NCI-H345 (cell line): ENCODE measurements at places on chromosomes 4 and X.

- DNase-seq, result no peak
Measured at GRCh38 chrX:133171962-133172708, 46.0 kb downstream of the TFDP3 start.

- no peak for DNase-seq
Measured at GRCh38 chrX:150774798-150775568, 81.8 kb downstream of the MTMR1 start.

GRCh38 chr4:110196871-110197528 lies 1.4 kb downstream of the ELOVL6 start:
- peak; percentile 46 for DNase-seq

GRCh38 chr4:87677731-87678130 lies 27.7 kb downstream of the DMP1 start:
- no peak for DNase-seq

- DNase-seq, result no peak
Measured at GRCh38 chr4:82998898-82999297, 11.7 kb downstream of the LIN54 start.

DNA sequence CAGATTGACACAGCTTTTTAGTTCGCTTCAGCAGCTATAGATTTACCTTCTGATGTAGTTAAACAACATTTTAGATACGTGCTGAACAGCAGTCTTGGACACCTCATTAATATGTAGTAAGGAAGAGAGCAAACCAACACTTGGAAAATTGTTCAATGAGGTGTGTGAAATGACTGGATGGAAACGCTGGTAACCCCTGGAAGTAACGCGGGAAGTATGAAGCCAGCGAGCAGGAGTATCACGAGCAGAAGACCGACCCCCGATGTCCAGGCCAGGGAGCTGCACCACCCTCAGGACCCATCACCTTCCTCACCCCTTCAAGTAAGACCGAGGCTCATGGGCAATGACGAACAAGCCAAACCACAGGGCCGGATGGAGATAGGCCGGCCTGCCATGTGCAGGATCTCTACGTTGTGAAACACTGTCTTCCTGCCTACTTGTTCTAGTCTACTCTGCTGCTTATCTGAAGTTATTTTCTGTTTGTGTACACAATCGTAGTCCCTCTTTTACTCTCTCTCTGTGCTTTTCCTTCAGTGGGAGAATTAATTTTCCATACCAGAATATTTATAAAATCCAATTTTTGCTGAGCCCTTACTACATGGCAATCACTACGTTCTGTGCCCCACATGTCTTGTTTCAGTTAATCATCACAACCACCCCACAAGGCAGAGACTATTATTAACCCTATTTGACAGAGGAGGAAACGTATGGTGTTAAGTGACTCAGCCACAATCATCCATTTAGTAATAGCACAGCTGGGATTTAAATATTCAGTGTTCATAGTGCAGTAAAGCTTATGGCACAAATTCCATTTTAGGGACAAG lies 221.7 kb downstream of the APBB2 start:
- no peak for DNase-seq

- no peak for DNase-seq
Measured at GRCh38 chr4:74822603-74823002, 28.3 kb upstream of the BTC start.

GRCh38 chr4:107970063-107970798 lies 19.5 kb upstream of the HADH start:
- no peak for DNase-seq

GRCh38 chr4:52157641-52158316 lies 106.7 kb downstream of the SPATA18 start:
- no peak for DNase-seq

DNA sequence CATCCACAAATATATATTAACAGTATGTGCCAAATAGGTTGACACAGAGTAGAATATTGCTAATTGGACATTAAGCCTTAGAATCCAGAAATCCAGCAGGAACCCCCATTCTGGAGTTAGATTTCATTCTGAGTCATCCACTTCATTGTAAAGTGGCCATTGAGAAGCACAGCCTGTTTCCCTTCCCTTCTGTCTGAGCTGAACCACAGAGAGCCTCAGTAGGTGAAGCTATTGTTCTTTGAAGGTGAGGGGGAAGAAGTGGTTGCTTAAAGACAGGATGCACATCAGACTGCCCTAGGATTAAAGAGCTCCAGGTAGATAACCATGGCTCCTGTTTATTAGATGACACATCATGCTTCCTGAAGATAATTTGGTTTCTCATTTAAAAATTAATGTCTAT lies 30.6 kb upstream of the MCF2 start:
- peak; percentile 22 for DNase-seq

GRCh38 chr4:3368841-3369760 lies 72.7 kb upstream of the HGFAC start:
- no peak for DNase-seq

- no peak for DNase-seq
Measured at GRCh38 chrX:53395605-53396298, 26.7 kb downstream of the SMC1A start.

DNA sequence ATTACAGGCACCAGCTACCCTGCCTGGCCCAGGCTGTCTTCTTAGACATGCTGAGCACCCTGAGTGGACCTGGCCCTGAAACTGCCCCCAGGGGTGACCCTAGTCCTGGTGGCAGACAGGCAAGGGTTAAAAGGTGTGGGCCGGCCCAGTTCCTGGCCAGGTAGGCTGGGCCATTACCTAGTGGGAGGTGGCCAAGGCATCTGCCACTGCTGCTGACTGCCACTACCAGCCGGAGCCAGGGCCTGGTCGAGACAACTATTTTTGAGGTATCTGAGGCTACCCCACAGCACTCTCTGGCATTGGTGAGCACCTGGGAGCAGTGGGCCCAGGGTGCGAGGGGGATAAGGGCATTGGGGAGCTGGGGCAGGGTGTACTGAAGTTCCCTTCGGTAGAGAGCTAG lies at the start of gene CCDC120:
Gene CCDC120, plus strand, starts transcription at position 206 of the 400 bp plus-strand sequence. CDS start 3,043 bp downstream, outside the sequence.
- DNase-seq, result no peak

DNA sequence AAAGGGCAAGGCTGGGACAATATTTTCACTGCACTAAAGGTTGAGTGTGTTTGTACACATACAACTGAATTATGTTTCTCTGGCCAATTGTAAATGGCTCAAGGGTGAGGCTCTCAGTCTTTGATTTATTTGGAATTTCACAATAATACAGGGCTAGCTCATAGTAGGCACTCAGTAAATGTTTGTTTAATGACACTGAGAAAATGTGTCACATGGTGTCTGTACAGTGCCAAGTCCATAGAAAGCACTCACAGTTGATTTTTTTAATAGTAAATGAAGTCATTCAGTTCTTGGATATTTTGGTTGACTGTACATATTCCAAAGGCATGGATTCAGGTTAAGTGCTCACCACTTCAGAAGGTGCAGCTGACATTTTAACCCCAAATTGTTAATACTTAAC lies 176.4 kb downstream of the IL1RAPL2 start:
- DNase-seq, result no peak

- no peak for DNase-seq
Measured at GRCh38 chrX:34659575-34659974, 2.5 kb upstream of the TMEM47 start.

- no peak for DNase-seq
Measured at GRCh38 chrX:131729295-131729694, 185.4 kb downstream of the OR13H1 start.

- no peak for DNase-seq
Measured at GRCh38 chr4:26360864-26361263, 40.0 kb downstream of the RBPJ start.

DNA sequence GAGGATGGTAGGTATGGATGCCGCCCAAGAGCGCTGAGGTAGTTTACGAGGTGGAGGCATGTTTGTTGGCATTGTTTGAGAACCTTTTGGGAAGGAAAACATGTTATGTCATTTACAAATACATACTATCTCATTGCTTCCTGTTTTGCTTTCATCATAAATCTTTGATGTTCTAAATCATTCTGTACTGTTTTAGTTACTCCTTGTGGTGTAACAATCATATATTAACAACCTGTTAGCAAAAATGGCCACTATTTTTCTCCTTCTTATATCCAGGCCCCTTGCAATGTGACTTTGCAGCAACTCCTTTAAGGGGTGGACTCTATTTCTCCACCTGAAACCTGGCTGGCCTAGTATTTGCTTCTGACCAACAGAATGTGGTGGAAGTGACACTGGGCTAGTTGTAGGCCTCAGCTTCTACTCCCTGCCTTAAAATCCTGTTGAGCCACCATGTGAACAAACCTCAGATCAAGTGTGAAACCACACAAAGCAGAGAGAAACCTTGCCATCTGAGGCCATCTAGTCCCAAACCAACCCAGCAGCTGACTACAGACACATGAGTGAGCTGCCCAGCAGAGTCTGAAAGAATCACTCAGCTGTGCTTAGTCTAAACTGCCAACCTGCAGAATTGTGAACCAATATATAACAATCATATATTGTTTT lies 15.8 kb upstream of the CXorf38 start:
- no peak for DNase-seq

DNA sequence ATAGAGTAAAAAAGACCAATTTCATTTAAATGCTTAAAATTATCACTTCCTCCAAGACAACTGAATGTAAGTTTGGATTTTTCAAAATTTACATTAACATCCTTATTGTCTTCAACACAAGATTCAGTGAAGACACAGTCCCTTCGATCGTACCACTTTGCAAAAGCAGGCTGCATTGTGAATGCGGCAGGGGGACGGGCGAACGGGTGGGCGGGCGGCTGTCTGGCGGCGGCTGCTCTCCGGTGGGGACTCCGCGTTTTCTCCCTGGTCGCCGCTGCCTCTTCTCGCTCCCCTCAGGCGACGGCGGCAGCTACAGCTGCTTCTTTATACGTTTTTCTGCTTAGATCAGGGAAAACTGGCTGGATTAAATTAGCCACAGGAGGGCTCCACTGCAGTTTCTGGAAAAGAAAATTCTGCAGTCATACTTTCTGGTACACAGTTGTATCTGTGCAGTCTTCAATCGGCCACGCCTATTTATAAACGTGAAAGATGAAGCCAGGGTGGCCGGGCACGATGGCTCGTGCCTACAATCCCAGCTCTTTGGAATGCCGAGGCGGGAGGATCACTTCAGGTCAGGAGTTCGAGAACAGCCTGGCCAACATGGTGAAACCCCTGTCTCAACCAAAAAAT lies 33.9 kb upstream of the HPF1 start:
- DNase-seq, result peak; percentile 62

- no peak for DNase-seq
Measured at GRCh38 chrX:151762802-151763201, 28.3 kb downstream of the CNGA2 start.

DNA sequence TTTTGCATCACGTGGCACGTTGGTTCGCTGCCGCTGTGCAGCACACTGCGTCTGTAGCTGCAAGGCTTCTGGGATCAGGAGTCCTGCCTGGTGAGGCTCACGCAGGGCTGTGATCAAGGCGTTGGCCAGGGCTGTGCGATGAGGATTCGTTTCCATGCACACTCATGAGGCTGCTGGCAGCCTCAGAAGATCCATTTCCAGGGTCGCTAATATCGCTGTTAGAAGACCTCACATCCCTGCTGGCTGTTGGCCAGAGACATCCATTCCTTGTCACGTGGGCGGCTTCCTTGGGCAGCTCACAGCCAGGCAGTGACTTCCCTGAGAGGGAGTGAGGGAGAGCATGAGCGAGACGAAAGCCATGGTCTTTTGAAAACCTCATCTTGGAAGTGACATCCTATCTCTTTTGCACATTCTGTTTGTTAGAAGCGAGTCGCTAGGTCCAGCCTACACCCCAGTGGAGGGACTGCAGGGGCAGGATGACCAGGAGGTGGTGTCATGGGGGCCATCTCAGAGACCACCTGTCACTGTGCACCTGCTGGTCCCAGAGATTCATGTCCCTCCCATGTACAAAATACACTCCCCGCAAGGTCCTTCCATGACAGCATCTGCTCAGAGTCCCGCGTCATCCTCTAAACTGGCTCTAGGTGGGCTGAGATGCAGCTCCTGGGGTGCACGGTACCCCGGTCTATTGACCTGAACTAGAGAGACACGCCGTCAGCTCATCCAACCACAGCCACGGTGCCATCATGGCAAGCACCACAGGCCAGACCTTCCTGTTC lies 12.2 kb downstream of the RGS12 start:
- no peak for DNase-seq

GRCh38 chr4:184189966-184190365 lies 27.7 kb downstream of the ENPP6 start:
- DNase-seq, result no peak

GRCh38 chr4:64614276-64614675 lies 205.0 kb upstream of the TECRL start:
- no peak for DNase-seq

DNA sequence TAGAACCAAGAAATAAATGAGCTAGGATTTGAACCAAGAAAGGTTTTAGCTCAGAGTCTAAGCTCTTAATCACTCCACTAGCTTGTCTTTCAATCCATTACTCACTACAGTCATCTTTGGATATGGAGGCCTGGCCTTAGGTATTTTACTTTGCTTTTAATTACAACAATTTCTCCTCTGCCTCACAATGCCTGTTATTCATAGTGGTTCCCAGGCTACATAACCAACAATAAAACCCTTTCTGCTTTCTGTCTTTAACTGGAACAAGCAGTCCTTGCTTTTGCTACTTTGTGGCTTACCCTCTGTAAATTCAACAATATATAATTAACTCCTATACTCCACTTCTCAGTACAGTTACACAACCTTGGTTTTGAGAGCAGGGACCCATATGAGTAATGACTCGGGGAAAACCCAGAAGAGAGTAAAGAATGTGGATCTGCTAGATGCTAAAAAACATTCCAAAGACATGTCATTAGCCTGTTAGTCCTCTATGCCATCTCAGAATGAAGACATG lies 94.7 kb upstream of the NAP1L5 start:
- no peak for DNase-seq

GRCh38 chr4:152968806-152969394 lies 32.8 kb downstream of the FHDC1 start:
- no peak for DNase-seq

- peak; percentile 18 for DNase-seq
Measured at GRCh38 chr4:101885574-101885973, 95.0 kb downstream of the BANK1 start.

- DNase-seq, result peak; percentile 74
Measured at GRCh38 chr4:681736-682451, 7.1 kb downstream of the SLC49A3 start.

- no peak for DNase-seq
Measured at GRCh38 chrX:106905064-106905708, 2.0 kb upstream of the RIPPLY1 start.

DNA sequence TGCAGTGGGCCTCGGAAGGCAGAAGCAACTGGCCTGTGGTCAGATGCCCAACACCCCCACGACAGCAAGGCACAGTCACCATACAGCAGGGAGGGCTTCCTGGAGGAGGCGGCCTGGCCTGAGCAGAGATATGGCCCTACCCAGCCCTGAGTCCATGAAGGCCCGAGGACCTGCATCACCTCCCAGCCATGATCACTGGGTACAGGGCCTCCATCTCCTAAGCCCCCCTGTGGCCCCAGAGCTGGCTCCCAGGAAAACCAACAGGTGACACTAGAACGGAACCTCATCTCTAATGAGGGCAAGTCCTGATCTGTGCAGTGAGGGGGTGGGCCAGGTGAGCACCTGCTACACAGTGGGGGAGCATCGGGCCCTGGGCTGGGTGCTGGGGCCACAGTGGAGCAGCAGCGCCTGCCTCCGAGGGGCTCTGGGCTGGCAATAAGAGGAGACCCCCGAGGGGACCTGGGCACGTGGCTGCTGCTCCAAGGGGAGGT lies 26.2 kb upstream of the MXD4 start:
- no peak for DNase-seq
